GM12864 (cell line): ENCODE measurements at places on chromosomes 1 and 21.

DNA sequence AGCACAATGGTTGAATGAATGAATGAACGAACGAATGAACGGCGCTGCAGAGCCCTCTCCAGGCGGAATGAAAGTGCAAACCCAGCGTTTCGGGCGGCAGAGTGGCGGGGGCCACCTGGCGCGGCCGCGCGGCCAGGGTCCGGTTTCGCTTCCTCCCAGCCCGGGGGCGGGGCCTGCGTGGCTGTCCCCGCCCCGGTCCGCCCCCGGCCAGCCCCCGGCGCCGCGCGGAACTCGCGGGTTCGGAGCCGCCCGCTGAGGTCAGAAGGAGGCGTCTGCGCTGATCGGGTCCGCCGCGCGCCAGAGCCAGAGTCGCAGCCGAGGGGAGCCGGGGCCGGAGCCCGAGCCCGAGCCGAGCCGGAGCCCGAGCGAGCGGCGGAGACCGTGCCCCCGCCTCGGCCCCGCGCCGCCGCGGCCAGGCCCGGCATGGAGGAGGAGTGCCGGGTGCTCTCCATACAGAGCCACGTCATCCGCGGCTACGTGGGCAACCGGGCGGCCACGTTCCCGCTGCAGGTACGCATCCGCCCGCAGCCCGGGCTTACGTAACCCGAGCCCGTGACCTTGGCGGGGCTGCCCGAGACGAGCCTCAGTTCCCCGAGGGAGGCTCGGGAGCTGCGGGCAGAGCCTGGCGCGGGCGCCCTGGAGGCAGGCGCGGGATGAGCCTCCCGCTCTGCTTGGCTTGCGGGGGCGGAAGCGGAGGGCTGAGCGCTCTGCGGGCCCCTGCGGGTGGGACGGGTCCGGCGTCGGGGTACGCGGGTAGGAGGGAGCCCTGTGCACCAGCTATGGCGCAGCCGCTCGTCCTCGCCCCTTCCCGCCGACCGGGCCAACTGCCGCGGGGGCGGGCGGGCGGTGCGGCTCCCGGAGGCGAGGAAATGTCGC lies at the start of gene PDXK:
Gene PDXK (plus strand): TSS at position 258 of the 876 bp plus-strand sequence. CDS start 166 bp downstream, at position 424.
- DNase-seq: peak; percentile 55

- DNase-seq: no peak
Observed at GRCh38 chr1:168134132-168134531, 2.6 kb downstream of the GPR161 start.

DNA sequence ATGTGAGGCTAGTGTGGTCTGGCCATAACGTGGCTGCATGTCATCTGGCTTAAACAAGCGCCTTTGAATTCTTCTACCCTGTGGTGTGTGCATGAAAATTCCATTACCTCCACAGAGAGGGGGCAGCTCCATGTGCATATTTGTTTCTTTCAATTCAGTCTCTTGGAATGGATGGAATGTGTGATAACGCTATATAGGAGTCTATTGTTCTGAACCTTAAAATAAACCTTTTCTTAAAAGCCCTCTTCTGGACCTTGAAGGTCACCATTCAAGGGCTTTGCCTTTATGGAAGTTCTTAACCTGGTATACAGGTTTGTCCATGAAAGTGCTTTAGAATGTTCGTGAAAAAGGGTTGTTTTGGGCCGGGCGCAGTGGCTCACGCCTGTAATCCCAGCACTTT lies 118.2 kb upstream of the ADGRL2 start:
- DNase-seq: no peak

- DNase-seq: no peak
Observed at GRCh38 chr1:28591708-28592320, at the start of gene RAB42. RAB42 (plus strand) TSS chr1:28592265; CDS start chr1:28592512, 247 bp downstream.

DNA sequence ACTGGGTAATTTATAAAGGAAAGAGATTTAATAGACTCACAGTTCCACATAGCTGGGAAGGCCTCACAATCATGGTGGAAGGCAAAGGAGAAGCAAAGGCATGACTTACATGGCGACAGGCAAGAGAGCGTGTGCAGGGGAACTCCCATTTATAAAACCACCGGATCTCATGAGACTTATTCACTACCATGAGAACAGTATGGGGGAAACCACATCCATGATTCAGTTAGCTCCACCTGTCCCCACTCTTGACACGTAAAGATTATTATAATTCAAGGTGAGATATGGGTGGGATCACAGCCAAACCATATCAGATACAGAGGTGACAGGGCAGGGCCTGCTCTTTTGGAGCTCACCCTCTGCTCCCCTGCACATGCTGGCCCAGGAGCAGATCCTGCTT lies 31.4 kb upstream of the TMEM61 start:
- no peak for DNase-seq

GRCh38 chr1:48194801-48195200 lies 27.7 kb upstream of the SLC5A9 start:
- no peak for DNase-seq

- DNase-seq: no peak
Observed at GRCh38 chr1:115428676-115429075, 90.6 kb upstream of the NGF start.

- no peak for DNase-seq
Observed at GRCh38 chr1:24411963-24412362, 1.6 kb downstream of the STPG1 start.

DNA sequence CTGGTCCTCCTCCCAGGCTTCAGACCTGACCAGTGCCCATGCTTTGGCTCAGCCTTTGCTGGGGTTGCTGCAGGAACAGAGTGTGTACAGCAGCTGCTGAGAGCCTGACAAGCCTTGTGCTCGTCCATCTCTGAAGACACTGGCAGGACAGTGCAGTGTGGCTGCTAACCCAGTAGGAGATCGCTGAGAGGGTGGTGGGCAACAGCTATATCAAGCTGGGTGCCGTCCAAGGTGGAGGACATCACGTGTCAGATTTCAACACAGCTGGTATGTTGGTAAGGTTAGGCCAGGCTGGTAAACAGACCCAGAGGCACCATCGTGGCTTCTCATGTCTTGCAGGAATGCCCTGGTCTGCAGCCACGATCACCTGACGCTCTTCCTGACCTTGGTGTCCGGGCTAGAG lies 17.9 kb upstream of the SLC25A34 start:
- DNase-seq: no peak

DNA sequence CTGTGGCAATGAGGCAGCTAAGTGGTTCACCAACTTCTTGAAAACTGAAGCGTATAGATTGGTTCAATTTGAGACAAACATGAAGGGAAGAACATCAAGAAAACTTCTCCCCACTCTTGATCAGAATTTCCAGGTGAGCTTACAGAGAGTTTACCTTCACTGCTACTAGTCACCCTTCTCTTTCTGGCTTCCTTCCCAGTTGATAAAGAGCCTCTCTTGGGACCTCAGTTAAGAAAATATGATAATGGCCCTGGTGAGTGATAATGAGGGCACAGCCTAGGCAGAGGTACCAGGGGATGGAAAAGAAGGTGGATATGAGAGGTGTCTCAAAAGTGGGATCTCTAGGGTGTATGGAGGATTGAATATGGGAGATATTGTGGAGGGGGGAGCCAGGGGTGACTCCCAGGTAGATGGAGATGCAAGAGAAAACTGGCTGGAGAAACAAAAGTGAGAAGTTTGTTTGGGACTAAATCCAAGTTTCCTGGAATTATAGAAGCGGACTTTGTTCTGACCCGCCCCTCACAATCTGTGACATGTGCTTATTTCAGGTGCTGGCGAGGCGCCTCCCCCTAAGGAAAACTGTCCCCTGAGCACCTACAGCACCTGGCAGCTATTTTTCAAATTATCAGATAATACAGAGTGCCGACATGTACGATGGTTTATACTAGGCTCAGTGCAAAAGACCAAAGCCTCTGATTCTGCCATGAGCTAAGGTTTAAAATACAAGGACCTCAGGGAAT lies 13.7 kb downstream of the MTARC2 start:
- no peak for DNase-seq
